ENCODE measurements at places on chromosomes 11 and 22.

GRCh38 chr11:22340701-22341587, 2.8 kb downstream of the SLC17A6 start:
- DNase-seq = no peak

DNA sequence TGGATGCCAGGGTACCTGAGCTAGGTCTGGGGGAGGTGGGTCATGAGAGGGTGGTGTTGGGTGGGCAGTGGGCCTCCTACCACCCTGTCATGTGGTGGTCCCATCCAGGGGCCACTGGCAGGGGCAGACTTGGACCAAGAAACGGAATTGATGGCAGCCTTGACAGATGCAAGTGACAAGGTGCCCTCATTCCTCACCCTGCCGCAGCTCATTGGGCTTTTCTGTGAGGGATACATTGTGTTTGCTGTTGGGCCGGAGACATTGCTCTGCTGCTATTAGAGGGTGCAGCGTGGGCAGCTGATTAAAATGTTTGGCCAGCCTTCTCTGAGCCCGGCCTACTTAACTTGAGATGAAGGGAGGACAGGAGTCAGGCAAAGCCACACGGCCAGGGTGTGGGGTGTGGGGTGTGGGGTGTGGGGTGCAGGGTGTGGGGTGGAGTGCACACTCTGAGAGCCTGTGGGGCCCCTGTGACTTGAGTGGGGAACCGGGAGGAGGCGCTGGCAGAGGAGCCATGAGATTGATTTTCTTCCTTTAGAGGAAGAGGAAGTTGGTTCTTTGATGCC, 351.5 kb downstream of the TBC1D22A start:
- DNase-seq = no peak

DNA sequence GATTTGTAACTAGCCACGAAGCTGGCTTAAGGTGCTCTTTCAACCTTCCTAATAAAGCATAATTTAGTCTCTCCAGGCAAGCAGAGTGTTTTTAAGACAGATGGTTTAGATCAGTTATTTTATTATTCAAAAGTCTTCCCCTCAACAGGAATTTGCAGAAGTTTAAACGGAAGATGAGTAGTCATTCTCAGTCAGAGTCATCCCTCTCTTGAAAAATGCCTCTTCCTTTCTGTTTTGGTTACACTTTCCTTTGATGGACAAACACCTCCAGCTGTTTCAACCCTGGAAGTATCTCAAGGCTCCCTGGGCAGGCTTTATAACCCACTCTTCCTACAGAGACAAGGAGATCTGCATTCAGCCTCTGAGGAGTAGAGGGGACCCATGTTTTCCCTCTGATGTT, 60.3 kb upstream of the POU2AF2 start:
- no peak for DNase-seq

DNA sequence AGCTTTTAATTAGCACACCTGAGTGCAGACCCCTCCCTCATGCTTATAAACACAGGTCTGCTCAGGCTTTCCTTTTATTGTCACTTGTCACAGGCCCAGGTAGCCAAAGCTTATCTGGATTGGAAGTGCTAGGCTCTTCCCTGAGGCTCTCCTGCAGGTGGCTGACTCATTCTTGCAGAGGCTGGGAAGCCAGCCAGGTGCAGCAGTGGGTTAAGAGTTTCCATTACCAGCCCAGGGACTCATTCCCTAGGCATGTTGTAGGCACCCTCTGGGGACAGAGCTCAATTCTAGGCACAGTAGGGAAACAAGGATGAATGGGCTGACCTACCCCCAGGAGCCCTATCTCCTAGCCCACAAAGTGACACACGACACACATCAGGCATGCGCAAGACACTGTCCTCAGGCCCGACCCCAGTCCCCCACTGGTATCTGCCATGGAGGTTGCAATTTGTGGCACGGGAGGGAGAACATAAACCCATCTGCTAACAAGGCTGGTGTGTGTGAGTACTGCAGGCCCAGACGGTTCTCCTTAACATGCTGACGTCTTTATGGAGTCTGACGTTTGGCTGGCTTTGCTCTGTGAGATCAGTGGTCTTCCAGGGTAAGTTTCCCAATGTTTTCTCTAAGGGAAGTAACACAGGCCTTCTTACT, 94.2 kb downstream of the ABTB2 start:
- DNase-seq = peak; percentile 96

GRCh38 chr11:130168105-130168504, 8.5 kb downstream of the ST14 start:
- DNase-seq = no peak

GRCh38 chr11:76664578-76665061, 5.9 kb downstream of the LRRC32 start:
- DNase-seq = no peak

- DNase-seq = no peak
Measured at GRCh38 chr11:124658986-124659385, 14.6 kb downstream of the SIAE start.

DNA sequence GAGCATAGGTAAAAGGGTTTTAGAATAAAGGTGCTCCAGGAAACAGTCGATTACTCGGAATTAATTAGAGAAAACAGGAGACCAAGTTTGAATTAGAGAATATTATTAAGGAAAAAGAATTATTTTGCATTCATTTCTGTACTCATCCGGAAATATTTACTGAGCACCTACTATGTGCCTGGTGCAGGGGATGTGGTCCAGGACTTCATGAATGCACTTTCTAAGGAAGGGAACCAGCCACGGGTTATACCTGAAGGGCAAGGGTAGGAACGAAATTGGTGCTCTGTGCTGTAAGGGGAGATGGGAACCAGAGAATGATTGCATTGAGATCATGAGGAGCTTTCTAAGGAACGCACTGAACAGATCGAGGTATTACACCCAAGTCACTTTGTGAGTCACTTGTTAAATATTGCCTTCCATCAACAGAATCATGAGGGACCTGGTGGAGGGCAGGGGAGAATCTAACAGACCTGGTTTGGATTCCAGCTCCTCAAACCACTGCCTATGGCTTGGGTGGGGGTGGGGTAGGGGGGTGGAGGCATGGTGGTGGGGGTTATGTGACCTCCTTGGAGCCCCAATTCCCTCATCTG, 40.9 kb downstream of the C11orf96 start:
- no peak for DNase-seq

DNA sequence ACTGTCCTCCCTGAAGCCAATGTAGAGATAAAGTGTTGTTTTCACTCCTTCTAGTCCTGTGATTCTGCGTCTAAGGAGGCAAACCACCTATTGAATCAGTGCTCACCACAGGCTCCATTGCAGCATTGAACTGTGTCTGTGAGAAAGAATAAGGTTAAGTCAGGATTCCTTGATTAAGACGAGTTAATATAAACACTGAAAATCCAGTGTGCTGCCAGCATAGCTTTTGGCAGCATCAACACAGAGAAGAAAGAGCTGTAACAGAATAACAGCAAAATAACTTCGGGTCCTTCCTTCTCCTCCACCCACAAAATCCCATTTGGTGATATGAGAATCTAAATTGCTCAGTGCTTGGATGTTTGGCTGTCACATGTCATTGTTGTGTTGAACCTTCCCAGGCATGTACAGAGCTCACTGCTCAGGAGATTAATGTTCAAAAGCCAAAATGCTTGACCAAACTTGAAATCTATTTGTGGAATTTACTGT, 185.2 kb upstream of the DDI1 start:
- DNase-seq = no peak

GRCh38 chr22:21026783-21027692, 5.3 kb downstream of the SLC7A4 start:
- peak; percentile 27 for DNase-seq

DNA sequence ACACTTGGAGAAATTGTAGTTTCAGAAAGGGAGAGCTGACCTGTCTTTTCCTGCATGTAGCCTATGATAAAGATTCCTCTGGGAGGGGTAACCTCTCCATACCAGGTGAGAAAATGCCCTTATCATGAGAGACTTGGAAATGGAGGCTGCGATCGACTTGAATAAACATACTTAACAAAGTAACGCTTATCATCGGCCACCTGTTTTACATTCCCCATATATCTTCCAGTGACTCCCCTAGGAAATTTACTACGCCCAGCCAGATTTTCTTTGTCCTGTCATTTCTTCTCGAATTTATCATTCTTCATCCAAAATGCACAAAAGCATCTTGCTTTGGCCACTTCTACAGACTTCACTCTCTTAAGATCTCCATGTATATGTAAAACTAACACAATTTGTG, 143.5 kb downstream of the CCDC81 start:
- no peak for DNase-seq

- no peak for DNase-seq
Measured at GRCh38 chr11:64466115-64466718, 107.3 kb downstream of the RPS6KA4 start.

DNA sequence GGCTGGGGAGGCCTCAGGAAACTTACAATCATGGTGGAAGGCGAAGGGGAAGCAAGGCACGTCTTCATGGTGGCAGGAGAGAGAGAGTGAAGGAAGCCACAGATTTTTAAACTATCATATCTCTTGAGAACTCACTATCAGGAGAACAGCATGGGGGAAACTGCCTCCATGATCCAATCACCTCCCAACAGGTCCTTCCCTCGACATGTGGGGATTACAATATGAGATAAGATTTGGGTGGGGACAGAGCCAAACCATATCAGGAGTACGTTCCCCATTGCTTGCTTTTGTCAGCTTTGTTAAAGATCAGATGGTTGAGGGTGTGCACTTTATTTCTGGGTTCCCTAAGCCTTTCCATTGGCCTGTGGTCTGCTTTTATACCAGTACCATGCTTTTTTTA, 53.7 kb upstream of the E2F8 start:
- no peak for DNase-seq

DNA sequence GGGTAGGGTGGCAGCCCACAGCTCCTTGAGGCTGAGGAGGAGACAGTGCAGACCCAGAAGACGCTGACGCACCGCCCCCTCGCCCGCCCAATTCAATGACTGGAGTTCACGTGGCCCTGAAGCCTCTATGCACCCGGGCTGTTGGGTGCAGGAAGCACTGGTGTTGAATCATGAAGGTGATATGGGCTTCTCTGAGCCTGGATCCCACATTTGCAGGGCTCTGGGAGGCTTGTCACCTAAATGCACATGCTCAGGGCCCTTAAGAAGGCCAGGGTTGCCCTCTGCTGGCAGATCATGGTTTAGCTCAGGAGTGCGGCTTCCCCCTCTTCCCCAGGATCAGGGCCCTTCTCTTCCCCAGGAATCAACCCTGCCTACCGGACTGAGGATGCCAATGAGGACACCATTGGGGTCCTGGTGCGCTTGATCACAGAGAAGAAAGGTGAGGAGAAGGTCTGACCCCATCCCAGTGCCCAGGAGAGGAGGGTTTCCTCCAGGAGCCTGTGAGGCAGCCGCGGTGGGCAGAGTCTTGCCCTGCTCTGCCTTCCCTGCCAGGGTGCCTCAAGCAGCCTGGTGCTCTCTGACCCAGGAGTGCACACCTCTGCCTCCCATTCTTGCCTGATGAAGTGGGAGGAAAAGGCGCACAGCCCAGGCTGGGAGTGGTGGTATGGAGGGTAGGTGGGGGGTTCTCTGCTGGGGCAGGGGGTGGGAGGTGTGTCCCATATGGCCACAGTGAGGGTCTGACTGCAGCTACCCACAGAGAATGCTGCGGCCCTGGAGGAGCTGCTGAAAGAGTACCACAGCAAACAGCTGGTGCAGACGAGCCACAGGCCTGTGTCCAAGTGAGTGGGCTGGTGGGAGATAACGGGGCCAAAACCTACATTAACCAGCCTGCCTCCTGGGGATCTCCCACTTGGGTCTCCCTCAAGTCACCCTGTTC, 17.5 kb downstream of the RELT start:
- peak; percentile 23 for DNase-seq

DNA sequence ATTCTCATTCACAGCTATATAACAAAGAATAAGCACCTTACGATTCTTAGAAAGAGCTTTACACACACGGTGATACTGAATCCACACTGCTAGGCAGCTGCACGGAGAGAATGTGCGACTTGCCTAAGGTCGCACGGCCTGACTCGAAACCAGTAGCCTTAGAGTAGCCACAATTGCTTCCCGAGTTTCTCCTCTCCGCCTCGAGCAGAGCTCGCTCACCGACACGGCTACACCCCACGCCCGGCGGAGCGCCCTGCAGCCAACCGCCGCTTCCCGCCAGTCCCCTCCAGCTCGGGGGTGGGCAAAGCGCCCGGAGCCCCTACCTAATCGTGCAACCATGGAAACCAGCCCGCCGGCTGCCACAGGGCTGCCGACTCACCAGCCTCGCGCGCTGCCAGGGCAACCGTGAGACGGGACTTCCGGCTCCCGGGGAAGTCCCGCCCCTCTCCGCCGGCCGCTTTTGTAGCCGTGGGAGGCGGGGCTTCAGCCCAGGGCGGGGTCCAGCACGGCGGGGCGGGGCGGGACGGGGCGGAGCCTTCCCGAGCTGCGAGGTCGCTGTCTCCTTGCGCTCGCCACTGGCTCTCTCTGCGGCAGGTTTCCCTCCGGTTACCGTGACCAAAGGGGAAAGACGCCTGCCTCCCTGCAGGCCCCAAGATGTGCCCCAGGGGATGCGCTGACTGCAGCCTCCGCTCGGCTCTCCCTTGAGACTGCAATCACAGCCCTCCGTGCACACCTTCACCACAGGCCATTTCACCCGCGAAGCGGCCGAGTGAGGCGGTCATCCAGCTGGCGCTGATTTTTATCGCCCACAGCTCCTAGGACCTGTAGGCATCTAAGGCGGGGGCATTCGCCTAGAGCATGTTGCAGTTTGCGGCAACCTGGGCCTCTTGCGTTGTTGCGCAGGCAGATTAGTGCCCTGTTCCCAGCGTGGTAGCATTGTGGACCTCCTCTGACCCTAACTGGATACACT, 1.1 kb downstream of the BSCL2 start:
- DNase-seq = peak; percentile 85

DNA sequence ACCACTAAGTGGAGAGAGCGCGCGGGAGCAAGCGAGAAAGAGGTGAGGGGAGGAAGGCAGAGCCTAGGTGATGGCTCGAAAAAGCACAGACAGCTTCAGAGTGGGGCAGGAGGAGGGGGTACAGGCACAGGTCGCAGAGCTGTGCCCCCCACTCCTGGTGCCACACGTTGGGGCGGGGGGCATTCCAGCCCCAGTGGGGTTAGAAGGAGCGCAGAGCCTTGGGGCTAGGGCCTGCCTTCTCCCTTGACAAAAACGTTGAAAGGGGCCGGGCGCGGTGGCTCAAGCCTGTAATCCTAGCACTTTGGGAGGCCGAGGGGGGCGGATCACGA, 41.6 kb upstream of the ISX start:
- no peak for DNase-seq

GRCh38 chr11:40285558-40285957, 1173.9 kb downstream of the LRRC4C start:
- no peak for DNase-seq

DNA sequence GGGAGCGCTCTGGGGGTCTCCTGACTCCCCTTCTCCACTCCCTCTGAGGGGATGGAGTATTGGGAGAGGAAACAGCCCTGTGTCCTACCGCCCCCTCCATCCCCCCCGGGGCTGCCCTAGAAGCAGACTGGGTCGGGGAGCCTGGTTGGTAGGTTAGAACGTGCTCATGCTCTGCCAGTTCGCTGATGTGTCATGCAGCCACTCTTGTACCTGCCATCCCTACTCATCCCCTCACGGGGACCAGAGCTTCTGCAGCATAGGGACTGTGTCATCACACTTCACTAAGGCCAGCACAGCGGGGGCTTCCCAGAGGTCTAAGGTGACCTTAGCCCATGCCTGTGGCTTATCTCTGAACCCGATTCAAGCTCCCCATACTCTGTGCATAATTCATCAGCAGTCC, 4.7 kb downstream of the KCNJ1 start:
- no peak for DNase-seq
